ENCODE measurements at places on chromosomes 12 and 14.

DNA sequence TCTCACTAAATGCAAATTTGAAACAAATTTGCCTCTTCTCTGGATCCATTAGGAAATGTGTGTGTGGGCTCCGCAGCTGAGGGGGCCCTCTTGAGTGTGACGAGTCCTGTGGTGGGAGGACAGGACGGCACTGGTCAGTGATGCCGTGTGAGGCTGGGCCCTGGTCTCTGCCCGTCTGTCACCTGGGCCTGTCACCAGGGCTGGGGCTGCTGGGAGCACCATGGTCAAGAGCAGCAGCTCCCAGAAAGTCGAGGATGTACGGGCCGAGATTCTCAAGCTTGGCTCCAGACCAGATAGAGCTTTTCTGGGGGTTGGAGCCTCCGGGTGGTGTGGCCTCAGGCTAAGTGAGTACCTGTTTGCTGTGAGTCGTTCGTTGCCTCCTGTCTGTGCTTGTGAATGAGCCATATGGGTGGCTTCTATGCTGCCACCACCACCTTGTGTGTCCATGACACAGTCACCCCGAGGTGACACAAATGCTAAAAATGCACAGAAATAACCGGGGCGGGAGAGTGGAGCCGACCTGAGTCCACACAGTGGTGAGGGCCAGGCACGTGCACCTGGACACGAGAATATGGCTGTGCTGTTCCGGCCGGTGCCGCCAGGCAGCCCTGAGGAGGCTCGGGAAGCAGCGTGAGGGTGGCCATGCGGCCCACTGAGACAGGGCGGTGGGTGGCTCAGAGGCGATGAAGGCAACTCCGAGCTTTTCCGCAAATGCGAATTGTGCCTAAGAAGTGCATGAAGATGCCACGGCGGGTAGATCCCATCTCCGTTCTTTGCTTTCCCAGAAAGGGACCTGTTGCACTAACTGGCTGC is 8.7 kb downstream of the PGAM5 start:
- DNase-seq = no peak

DNA sequence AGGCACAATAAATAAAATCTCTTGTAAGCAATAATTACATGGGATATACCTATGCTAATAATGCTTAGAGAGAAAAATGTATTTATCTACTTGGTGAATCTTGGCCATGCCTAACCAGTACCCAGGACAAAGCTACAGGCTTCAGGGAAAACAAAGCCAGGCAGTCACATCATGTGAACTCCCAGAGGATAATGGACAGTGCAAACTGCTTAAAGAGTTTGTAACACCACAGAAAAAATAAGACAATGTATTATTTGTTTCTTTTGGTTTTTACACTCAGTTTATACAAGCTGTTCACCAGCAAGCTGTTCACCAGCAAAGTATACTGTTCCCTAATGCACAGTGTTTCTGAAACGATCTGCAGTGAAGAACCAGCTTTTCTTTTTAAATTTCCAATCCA is 38.0 kb downstream of the DICER1 start:
- no peak for DNase-seq

- no peak for DNase-seq
Observed at GRCh38 chr14:37472906-37473305, 122.1 kb downstream of the FOXA1 start.

DNA sequence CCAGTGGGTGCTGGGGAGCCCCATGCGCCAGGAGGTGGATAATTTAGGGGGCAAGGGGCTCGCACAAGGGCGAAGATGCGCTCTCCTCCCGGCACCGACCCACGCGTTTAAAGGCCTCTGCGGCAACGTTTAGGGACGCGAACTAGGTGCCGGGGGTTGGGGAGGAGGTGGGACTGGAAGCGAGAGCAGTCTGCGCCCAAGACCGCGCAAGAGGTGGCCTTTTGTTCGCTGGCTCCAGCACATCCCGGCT is 1.3 kb downstream of the SLC38A1 start:
- DNase-seq = peak; percentile 40

- no peak for DNase-seq
Observed at GRCh38 chr12:54606556-54606955, 18.1 kb upstream of the PPP1R1A start.

GRCh38 chr12:98064501-98064900 is 450.9 kb upstream of the TMPO start:
- DNase-seq = no peak

GRCh38 chr12:27161458-27162228 is 79.3 kb upstream of the C12orf71 start:
- DNase-seq = no peak

GRCh38 chr12:86697916-86698640 is 441.9 kb upstream of the MGAT4C start:
- DNase-seq = no peak

GRCh38 chr14:65495196-65495595 is 82.7 kb downstream of the FUT8 start:
- no peak for DNase-seq

DNA sequence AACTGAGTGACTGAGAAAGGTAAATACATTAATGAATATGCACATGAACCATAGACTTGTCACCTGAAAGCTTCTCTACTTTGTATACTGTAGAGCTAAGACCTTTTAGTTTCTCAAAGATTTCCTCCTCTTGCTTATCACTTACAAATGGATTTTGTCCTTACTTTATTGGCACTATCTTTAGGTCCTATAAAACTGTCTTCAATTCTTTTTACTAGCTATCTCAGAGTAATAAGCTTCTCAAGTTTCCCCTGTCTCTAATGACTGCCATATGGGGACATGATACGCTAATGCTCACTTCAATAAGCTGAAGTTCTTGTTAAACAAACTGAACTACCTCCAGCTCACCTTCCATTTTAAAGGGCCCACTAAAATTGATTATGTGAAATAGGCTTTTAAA is 468.2 kb upstream of the CCDC196 start:
- DNase-seq = no peak

- DNase-seq = no peak
Observed at GRCh38 chr12:107541001-107541705, 144.4 kb upstream of the PWP1 start.

GRCh38 chr12:63302941-63303536 is 152.0 kb upstream of the AVPR1A start:
- DNase-seq = no peak

DNA sequence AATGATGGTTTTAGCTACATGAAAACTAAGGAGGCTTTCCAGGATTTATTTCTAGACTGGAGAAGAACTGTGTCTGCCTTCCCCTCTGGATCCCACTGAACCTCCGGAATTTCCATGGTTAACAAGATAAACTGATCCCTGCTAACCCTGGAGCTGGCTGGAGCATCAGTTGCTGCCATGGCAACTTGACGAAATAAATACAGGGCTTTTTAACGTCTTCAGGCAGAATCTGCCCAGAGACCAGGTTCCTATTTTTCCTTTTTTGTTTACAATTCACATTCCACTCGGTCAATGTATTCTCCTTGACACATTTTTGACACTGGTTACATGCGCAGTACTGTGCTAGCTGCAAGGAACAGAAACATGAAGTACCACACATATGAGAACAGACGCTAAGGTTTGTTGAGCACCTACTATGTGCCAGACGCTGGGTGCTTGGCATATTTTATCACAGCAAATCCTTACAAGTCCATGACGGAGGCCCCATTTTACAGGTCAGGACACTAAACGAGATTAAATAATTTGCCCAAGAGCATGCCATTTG is 1.7 kb downstream of the C14orf132 start:
- no peak for DNase-seq

GRCh38 chr14:35786856-35787255 is 22.2 kb downstream of the RALGAPA1 start:
- DNase-seq = no peak

DNA sequence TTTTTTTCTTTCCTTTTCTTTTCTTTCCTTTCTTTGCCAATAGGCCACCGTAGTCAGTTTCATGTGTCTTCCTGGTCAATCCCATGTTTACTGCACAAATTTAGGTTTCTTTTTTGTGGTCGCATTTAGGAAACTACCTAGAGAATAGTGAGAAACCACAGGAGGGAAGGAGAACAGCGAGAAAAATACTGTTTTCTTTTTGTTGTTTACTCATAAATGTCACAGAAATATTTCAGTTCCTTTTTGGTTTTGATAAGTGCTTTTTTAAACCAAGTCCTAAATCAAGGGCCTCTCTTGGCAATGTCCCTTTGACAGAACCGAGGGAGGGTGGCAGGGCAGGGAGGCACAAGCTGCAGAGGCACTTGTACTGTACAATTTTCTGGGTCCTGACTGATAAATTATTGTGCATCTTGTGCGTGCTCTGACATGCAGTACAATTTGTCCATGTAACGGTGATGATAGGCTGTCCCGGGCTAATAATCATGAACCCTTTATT is 326.1 kb downstream of the CACNA1C start:
- no peak for DNase-seq

DNA sequence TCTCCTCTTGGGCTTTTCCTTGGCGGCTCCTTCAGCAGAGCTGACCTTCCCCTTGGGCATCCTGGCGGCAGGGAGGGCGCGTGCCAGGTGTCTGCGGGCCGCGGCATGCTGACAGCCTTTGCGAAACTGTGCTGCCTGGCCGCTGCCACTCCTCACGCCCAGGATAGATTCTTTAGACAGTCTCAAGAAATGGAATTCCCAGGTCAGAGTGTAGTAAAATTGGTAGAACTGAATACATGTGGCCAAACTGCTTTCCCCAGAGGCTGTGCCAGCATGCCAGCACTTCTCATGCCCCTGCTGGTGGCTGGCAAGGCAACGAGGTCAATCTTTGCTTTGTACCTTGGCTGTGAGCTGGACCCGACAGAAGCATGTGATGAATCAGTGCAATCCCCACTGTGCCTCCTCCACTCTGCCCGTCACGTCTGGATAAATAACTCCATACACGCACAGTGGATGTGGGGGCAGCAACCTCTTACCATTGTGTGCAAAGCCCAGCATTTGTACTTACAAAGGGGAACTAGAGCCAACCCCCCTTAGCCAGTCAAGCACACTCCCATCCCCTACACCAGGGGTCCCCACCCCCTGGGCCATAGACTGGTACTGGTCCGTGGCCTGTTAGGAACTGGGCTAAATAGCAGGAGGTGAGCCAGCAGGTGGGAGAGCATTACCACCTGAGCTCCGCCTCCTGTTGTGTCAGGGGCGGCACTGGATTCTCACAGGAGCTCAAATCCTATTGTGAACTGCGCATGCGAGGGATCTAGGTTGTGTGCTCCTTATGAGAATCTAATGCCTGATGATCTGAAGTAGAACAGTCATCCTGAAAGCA is 90.9 kb downstream of the ACTN1 start:
- no peak for DNase-seq

- no peak for DNase-seq
Observed at GRCh38 chr12:53234271-53234914, 2.4 kb upstream of the RARG start.

DNA sequence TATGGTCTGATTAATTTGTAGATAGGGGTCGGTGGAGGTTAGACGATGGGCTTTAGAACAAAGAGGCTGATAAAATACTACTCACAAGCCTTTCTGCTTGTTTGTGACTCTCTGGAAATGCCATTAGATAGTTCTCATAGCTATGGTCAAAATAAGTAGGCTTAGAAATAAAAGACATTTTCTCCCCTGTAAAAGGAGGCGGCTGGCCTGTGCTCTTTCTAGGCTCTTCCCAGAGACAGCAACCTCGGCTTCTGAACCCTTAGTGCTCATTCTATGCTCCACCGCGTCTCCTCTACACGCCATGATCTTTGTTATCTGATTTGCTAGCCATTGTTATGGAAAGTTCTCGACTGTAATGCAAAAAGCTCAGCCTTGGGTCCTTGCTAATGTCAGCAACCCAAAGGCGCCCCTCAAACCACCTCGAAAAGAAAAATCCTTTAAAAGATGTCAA is 64.5 kb downstream of the CRADD start:
- no peak for DNase-seq

GRCh38 chr12:15651371-15651770 is 137.8 kb downstream of the EPS8 start:
- no peak for DNase-seq

DNA sequence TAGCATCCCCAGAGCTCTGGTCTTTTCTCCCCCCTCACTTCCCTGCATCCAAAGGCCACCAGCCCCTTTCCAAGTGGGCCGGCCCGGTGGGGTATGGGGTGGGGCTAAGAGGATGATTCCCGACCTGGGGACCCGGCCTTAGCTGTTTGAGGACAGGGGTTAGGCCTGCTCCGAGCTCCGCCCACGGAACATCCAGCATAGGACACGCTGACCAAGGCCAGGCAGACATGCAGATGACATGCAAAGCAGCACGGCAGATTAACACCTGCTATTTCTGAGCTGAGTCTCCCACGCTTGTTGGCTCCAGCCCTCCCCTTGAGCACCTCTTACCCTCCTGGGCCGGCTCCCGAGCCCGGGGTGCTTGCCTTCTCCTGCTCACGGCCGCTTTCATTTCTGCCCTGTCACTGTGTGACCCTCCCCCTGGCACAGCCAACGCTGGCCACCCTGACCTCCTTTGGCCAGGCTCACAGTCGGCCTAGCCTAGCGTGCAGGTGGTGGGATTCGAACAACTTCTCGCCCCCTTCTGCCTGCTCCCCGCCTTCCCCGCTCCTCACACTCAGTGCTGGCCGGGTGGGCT is 40.2 kb downstream of the TEAD4 start:
- DNase-seq = no peak

DNA sequence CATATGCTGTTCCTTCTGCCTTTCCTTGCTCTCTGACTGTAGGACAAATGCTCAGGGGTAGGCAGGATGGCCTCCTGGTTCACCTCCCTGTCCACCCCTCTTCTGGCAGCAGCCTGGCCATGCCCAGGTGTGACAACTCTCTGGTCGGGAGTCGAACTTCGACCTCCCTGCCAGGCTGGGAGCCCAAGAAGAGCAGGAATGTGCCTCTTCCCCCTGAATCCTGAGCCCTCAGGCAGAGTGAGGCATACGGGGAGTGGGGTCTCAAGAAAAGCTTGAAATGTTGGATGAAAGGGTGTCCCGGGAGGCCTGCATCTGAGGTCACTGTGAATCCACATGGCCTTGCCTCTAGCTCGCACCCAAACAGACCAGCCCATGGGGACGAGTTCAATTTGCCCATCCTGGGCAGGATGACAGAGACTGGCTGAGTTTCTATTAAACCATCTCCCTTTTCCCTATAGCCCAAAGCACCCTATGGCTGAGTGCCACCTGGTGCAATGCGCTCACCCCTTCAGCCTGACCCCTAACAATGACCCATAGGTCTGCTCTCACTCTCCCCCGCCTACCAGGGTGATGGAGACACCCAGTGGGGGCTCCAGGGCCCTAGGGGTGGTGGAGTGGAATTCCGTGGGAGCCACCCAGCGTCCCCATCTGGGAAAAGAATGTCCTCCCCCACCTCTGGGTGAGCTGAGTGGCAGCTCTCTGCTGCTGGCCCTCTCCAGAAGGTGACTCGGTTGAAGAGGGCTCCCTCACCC is 52.9 kb upstream of the DIO3 start:
- no peak for DNase-seq

DNA sequence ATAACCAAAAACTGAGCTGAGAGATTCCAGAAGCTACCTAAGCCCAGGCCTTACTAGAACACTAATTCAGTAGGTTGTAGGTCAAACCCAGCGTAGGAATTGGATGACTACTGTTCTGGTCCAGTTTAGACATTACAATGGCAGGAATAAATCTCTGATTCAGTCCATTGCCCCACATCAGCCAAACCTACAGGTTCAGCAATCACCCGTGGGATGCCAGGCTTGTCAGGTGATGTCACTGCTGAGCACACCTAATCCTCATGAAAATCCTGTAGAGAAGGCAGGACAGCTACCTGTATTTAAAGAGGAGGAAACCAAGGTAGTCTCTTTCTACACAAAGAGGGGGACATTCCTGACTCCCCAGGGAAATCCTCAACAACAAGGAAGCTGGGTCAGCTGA is 63.7 kb downstream of the RFX4 start:
- no peak for DNase-seq

GRCh38 chr12:106217706-106218105 is 30.1 kb downstream of the CKAP4 start:
- no peak for DNase-seq

- DNase-seq = no peak
Observed at GRCh38 chr12:2035431-2036055, 17.2 kb upstream of the CACNA1C start.

GRCh38 chr12:101919447-101919846 is 42.1 kb downstream of the DRAM1 start:
- DNase-seq = no peak
